ENCODE measurements at places on chromosomes 13 and 19.

- no peak for DNase-seq
Measured at GRCh38 chr13:34864671-34865070, 77.4 kb upstream of the NBEA start.

GRCh38 chr13:103102482-103102881 is 36.3 kb upstream of the SLC10A2 start:
- DNase-seq = no peak

DNA sequence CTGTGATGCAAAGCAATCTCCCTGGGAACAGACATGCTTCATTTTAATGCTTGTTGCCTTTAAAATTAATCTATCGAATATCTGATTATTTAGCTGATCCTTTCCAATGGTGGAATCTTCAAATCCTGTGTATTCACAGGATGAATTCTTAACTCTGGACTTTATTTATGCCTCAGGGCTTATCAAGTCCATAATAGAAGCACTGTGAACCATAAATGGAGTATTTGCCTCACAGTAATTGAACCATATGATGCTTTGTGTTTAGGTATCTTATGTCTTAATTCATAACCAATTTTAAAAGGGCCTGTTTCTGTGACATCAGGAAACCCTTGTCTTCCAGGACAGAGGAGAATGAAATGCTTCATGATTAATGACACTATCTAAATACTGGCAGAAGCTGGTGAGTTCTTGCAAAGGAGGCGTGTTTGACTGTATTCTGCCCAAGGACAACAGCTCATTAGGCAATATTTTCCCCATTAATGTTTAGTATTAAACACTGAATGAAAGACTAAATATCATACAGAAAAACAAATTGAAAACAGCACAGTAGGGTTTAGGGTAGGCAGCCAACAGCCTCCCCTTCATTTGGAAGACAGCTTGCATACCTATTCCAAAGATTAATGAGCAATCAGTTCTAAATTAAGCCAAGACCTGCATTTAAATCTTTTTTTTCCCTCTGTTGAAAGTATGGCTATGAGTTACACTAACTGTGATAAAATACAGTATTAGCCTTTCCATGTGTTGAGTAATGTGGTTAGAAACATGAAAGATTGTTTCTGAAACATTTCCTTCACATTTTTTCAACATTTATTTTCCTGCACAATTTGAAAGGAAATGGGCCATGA is 709.4 kb downstream of the PCDH9 start:
- DNase-seq = no peak

- DNase-seq = no peak
Measured at GRCh38 chr19:32743021-32743420, 23.5 kb downstream of the TDRD12 start.

DNA sequence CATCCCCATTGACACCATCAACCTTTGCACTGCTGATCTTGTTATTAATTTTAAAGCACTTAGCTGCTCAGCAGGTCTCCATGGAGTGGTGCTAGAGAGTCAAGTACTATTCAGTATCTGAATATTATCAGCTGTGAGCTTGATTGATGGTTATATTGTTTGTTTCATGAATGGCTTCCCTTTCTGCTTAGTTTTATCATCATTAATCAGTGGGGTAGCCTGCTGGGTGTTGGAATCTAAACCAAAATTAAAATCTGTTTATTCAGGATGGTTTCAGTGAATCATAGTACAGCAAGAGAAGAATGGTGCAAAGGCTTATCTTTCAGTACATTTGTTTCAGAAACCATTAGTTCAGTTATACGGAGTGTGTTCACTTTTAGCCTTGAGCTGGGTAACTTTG is 42.5 kb upstream of the SCEL start:
- DNase-seq = peak; percentile 66

DNA sequence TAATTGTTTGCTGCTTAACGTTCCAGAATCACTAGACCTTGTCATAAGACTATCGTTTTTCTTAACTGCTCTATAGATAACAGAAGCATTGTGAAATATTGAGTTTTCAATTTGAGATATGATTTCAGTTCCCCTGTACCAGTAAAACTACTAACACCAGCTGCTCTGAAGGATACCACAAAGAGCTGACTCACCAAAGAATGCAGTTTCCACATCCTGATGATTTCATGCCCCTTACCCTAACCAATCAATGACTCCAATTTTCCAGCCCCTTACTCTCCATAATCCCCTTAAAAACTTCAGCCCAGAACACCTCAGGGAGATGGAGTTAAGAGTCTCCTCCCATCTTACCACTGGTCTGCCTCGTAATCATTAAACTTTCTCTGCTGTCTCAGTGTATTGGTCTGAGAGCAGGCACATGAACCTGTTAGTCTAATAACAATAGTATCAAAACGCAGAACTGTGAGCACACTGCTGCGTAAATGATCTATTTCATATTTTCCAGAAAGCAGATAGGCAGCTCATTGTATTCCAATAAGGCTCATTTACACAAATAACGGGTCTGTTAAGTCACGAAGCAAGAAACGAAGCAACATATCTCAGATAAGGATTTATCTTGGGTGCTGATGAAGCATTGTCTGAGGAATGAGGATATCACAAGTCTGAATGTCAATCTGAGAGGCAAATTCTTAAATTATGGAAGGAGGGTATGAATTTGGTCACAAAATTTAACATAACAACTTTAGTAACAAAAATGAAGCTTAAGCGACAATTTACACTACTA is 14.1 kb upstream of the CCNA1 start:
- DNase-seq = peak; percentile 67

DNA sequence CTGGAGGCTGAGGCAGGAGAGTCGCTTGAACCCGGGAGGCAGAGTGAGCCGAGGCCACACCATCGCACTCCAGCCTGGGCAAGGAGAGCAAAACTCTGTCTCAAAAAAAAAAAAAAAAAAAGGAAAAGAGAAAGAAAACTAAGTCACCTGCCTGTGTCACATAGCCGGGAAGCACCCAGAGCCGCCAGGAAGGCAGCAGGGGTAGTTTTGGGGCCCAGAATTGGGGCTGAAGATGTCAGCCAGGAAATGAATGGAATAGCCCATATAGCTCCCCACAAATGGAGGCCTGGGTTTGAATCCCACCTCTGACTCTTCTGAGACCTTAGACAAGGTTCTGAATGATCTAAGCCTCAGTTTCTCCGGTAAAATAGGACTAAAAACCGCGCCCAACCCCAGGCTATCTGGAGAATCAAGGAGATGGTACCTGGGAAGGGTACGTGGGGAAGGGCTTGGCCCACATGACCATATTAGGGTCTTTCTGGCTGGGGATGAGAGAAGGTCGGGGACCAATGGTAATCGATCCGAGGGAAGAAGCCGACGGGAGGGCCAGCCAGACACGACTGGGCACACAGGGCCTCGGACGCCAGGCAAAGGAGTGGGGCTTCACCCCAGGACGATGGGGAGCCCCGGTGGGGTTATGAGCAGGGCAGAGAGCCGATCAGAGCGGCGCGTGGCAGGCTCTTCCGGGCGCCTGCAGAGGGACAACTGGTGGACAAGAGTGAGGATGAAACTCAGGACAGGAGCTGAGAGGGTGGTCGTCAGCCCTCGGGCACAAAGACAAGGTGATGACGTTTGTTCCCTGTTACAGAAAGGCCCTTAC is 14.4 kb downstream of the CCDC124 start:
- no peak for DNase-seq

- no peak for DNase-seq
Measured at GRCh38 chr13:39930544-39931444, 275.3 kb downstream of the COG6 start.

- no peak for DNase-seq
Measured at GRCh38 chr19:33304760-33305647, 2.7 kb upstream of the CEBPA start.

DNA sequence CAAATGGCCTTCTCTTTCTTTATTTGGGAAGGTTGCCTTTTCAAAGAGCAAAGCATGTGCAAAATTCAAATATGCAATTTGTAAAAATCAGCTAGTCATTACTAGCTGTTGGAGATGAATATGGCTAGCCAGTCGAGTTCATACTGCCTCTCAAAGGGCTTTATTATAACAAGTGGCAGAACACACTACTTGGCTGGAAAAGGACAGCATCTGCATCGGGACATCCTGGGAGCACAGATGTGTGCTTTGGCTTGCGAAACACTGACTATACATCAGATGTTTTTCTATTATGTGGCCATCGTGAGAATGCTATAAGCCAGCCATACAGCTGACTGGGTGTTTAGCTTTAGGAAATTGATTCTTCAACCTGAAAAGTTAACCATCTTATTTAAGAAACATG is 424.2 kb downstream of the KCTD12 start:
- no peak for DNase-seq

- no peak for DNase-seq
Measured at GRCh38 chr13:83845106-83845505, 37.2 kb downstream of the SLITRK1 start.

GRCh38 chr13:112592647-112593046 is 4.7 kb upstream of the TUBGCP3 start:
- peak; percentile 27 for DNase-seq

GRCh38 chr19:51339687-51340656 is 2.0 kb downstream of the VSIG10L start:
- peak; percentile 99 for DNase-seq

- DNase-seq = peak; percentile 78
Measured at GRCh38 chr13:47114030-47114429, 217.2 kb upstream of the HTR2A start.

DNA sequence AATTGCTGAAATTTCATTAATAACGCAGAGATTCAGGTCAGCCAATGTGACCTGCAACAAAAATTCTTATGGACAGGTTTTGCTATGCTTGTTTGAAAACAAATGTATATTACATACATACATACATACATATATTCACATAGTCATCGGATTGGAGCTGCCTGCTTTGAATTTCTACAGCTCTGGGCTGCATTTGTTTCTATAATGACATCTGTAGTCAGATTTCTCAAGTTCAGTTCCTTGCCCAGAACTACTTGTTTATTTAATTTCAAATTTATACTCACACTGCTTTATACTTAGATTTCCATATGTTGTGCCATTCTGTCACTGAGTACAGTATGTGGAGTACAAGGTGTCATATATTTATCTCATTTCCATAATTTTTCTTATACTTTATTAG is 2775.0 kb downstream of the PCDH9 start:
- no peak for DNase-seq

GRCh38 chr13:60356970-60357369 is 40.0 kb upstream of the TDRD3 start:
- no peak for DNase-seq

DNA sequence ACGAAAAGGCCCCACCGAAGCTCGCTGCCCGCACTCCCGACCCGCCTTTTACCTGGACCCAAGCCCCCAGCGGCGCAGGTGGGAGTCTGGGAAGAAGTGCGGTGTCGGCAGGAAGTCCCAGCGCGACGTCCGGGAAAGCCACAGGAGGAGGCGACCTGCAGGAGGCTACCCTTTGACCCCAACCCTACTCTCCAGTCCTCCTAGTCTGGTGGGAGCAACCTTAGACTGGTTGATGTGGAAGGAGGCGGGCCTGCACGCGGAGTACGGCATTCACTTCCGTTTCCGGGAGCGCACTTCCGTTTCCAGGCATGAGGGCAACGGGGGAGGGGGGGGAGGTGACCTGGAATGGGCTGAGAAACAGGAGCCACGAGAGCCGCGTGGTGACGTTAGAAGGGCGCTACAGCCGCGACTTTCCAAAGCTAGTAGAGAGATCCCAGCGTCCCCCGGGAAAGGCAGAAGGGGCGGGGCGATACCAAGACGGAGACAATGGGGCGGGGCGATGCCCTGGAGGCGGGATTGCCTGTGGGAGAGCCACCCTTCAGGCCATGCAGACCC is 28.5 kb downstream of the ZNF266 start:
- peak; percentile 88 for DNase-seq

DNA sequence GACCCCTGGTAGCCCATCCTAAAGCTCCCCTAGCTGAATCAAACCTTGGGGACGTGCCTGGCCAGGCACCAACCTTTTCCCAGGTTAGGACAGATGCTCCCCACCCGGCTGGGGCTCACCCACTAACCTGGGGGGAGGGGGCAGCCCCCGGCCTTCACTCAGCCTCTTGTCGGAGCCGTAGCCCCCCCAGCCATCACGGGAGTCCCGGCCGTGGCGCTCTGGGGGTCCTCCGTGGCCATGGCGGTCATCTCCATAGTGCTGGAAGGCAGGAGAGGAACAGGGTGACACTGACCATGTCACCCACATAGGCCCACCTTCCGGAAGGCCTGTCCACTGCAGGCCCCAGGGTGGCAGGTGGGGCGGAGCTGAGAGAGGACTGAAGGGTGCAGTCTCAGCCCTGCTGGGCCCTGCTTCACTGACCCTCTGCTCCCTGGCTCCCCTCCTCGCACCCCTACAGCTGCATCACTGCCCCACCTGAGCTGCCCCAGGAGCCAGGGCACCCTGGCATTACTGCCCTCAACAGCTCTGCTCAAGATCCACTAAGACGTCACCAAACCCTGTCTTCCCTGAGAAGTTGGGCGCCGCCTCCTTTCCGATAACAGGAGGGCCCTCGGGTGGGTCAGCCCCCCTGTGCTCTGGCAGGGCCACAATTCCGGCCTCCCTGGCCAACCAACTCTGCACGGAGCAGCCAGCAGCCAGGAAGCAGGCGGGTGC is 22.6 kb upstream of the TINCR start:
- no peak for DNase-seq

DNA sequence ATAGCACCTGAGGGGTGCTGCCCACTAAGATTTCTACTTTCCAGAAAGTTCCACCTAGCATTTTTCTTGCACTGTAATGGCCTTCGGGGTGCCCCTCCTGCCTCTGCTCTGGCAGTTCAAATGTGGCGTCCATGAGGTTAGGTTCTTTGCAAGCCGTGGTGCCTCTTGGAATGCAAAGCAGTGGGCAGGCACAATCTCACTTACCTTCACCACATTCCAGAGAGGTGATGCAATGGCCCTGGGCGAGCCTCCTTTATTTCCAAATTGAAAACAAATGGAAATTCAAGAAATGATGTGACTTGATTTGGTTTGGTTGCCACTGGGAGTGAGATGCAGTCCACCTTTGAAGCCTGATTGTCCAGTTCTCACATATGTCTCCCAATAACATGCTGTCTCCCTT is 46.9 kb downstream of the FGF9 start:
- peak; percentile 69 for DNase-seq

DNA sequence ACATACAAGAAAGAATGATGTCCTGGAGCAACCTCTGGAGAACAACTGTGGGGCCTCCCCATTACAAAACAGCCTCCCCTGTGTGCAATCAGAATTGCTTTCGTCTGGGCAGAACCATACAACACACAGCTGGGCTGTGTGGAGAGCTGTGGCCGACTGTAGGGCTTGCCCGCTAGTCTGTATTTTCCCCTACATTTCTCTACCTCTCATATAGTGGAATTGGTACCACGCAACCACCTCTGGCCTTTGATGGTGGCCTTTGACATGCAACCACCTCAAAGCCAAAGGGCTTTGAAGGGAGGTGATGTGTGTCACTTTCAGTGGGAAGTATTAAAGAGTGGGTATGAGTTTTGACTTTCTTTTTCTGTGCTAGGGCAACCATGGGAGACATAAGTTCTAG is 34.0 kb downstream of the GARRE1 start:
- no peak for DNase-seq

GRCh38 chr13:44752164-44752563 is 176.0 kb upstream of the TSC22D1 start:
- DNase-seq = no peak

Data from epithelial cell of esophagus (primary cell).